PC-3 (cell line): ENCODE measurements at places on chromosomes 16 and 17.

DNA sequence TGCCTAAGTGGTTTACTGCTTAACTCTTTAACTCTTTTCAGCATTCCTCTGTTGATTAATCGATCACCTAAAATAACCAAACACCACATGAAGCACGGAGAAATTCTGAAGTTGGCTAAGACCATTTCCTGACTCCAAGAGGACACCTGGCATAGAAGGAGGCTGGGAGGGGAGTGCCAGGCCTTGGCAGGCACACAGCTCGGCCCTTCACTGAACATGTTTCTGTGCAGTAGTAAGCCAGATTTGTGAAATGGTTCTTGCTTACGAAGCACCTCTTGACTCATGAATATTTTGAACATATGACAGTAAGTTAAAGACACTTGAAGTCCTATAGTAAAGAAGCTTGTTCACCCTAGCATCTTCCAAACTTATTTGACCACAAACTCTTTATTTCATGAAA is 82.3 kb downstream of the FOXL1 start:
- no peak for DNase-seq

GRCh38 chr17:1511756-1512321 is 4.6 kb downstream of the INPP5K start:
- no peak for DNase-seq

DNA sequence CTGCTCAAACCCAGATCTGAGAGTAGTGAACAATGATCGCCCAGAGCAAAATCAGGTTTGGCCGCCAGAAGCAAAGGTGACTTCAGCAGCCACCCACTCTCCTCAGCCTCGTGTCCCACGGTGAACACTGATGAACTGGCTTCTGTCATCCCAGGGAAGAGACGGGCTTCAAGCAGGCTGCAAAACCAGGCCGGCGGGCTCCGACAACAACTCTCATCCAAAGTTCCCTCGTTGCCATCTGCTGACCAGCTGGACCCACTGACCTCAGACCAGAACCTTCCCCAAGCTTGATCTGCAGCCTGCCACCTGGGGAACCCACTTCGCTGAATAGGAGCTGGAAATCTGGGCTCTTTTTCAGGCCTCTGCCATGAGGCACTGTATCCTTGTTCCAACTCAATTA is 69.6 kb upstream of the MRTFB start:
- no peak for DNase-seq

- peak; percentile 84 for DNase-seq
These were observed 27.5 kb downstream of the ZCCHC14 start for GRCh38 chr16:87465306-87465705.

GRCh38 chr16:10983159-10983558 is 38.8 kb downstream of the CLEC16A start:
- DNase-seq = no peak

DNA sequence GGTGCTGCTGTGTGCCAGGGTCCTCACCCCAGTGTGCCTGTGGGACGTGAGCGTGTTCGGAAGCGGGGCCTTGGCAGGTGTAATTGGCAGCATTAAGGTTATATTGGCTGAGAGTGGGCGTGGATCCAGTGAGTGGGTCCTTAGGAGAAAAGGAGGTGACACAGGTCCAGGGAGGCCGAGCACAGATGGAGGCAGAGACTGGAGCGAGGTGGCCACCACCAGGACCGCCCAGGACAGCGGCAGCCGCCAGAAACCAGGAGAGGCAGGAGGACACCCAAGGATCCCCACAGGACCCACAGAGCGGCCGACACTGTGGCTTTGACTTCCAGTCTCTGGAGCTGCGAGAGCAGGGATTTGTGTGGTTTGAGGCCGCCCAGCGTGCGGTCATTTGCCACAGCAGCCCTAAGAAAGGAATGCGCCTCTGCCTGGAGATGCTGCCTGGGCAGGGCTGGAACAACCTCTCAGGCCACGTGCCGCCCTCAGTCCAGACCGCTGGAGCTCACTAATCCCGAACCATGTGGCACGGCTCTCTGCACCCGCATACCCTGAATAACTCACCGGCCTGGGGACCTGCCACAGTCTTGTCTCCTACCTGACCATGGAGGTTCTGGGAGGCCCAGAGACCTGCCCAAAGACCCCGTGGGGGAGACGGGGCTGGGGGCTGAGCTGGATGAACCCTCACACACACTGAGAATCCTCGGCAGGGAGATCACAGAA is 45.4 kb downstream of the SOX8 start:
- no peak for DNase-seq

- no peak for DNase-seq
These were observed 205.5 kb upstream of the CDH11 start for GRCh38 chr16:65327346-65327745.

GRCh38 chr16:9854675-9855074 is 327.6 kb downstream of the GRIN2A start:
- DNase-seq = peak; percentile 63

DNA sequence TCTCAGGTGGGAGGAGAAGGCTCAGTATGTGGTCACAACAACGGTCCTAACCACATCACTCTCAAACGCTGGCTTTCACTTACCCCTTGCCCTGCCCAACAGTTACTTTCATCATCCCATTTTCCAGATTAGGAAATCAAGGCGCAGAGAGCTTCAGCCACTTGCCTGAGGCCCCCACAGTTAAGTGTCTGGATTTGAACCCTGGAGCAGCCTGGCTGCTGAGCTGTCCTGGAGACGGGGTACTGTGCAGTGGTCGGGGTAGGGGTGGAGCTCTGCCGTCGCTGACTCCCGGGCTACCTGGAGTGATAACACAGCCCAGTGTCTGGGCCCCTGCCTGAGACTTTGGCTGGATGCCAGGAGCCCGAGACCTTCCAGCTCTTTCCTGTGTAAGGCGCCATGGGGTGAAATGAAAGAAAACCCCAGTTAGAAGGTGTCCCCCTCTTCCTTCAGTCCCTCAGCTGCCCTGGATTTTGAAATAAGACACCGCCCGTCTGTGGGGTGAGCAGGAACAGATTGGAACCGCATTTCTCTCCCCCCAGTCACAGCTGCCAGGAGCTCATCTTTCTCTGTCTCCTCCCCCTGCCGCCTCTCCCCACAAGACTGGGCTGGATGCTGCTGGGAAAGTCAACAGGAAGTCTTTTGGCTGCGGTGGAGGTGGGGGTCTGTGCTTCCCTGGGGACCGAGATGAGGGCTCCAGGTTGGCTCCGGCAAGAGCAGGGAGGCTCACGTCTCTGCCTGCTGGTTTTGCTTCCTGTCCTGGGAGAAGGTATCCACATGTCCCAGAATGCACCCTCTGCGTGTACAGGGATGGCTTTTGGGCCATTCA is 280.2 kb downstream of the SEC14L1 start:
- DNase-seq = no peak

- no peak for DNase-seq
These were observed 141.6 kb downstream of the RGS9 start for GRCh38 chr17:65278820-65279184.

DNA sequence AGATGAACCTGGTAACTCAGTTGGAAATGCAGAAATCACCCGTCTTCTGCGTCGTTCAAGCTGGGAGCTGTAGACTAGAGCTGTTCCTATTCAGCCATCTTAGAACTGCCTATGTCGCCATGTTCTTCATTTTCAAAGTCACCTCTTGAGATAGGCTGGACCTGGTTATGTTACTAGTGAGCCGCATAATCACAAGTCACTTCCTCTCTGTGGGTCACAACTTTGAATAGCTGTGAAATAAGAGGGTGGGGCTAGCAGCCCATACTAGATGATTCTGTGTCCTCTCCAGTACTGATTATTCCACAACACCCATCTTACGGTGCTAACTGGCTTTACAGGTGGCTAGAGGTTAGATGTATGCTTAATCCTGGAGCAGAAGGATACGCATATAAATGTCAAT is 74.2 kb downstream of the VPS53 start:
- DNase-seq = no peak

- DNase-seq = no peak
These were observed 4.0 kb downstream of the SIAH1 start for GRCh38 chr16:48381201-48381600.

DNA sequence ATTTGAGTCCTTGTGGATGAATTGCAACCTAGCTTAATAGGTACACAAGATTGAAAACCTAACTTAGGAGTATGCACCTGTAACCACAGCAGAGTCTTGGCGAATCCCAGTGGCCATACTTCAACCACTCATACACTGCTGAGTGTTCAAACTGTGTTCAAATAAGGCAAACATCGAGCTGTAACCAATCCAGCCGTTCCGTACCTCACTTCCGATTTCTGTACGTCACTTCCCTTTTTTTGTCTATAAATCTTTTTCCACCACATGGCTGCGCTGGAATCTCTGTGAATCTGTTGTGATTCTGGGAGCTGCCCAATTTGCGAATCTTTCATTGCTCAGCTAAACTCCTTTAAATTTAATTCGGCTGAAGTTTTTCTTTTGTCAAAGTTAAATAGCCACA is 190.6 kb downstream of the MAF start:
- no peak for DNase-seq

DNA sequence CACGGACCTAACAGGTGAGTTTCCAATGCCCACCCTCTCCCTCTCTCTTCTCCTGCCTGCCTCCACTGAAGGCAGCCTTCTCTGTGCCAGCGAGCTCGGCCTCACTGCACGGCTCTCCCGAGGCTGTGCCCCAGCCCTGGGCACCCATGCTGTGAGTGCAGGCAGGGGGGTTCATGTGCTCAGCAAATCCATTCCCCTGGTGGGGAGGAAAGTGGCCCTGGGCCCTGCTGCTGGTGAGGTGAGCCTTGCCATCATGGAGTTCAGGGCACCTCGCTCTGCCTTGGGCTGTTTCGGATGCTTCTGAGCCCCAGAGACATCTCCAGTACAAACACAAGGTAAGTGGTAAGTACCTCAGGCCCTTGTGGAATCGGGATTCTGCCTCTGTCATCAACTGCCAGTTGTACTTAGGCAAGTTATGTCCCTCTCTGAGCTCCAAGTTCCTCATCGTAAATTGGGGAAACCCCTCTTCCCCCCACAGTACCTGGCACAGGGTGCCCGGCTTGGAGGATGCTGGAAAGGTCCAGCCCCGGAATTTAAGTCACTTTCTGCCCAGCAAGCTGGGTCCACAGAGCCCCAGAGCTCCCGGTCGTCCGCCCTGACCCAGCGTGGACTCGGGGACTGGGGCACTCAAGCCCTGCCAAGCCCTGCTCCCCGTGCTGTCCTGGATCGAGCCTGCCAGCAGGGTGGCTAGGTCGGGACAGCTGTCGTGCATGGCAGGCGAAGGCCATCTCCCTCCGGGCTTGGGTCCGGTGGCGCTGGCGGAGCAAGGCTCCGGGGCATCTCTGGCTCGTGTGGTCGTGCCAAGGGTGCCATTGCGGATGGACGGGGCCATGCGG is 684 bp upstream of the NUDT16L1 start:
- no peak for DNase-seq

DNA sequence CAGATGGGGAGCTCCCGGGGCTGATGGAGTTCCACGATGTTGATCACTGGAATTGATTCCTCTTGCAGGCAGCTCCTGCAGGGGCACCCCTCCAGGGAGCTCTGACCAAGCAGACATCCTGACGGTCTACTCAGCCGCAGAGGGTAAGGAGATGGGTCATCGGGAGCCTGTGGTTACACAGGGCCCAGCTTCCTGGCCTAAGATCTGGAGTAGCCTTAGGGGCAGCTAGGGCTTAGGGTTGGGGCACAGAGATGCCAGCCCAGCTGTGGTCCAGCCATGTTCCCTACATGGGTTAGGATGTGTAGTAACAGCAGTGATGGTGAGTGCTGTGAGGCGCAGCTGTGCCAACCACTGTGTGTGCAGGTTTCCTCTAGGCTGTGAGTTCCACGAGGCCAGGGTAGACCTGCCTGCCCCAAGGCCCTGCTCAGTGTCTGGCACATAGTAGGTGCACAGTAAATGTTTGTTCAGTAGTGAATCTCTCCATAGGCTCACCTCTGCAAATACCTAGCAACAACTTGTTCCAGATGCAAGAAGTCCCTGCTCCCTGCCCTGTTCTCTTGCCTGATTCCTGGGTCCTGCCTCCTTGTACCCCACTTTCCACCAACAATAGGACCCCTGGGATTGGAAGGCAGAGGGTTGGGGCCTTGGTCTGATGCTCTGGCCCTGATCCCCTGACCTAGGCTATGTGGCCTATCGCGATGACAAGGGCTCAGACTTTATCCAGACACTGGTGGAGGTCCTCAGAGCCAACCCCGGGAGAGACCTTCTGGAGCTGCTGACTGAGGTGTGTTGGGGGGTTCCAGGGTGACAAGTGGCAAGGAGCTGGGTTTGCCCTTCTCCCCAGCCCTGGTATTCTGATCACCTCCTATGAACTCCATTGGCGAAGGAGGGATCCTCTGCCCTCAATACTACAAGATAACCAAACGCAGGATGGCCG is 13.7 kb downstream of the ZNF213 start:
- DNase-seq = no peak

- DNase-seq = no peak
These were observed 231.1 kb upstream of the TBX2 start for GRCh38 chr17:61168506-61168905.

DNA sequence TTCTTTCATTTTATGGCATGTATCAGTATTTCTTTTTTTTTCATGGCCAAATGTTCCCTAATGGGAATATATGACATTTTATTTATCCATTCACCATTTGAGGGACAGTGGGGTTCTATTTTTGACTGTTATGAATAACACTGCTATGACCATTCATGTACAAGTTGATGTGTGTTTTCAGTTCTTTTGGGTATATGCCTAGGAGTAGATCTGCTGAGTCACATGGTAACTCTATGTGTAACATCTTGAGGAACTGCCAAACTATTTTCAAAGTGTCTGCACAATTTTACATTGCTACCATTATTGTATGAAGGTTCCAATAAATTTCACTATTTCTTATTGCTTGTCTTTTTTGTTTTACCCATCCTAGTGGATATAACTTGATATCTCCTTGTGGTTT is 223.0 kb downstream of the TANC2 start:
- DNase-seq = peak; percentile 66

DNA sequence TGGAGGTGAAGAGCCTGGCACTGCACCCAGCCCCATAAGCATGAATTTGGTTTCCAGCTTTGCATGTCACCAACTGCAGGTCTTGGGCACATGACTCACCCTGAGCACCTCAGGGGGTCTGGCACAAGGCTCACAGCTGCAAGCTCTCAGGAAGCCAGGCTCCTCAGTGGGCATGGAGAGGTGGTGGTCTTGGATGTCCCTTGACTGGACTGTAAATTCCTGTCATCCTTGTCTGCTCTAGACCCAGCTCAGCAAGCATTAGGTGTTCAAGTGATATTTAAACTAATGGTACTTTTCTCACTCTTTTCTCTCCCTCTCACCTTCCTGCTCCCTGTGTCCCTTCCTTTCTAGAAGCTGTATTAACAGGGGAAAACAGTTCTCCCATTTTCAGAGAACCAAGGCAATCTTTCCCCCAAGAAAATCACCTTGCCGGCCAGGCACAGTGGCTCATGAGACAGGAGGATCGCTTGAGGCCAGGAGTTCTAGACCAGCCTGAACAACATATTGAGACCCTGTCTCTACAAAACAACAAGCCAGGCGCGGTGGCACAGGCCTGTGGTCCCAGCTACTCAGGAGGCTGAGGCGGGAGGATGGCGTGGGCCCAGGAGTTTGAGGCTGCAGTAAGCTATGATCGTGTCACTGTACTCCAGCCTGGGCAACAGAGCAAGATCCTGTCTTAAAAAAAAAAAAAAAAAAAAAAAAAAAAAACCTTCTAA is 5.1 kb upstream of the KIFC3 start:
- peak; percentile 58 for DNase-seq

- DNase-seq = peak; percentile 54
These were observed 678.1 kb upstream of the GOT2 start for GRCh38 chr16:59411961-59412841.
